ENCODE measurements at places on chromosomes 3 and 15.

DNA sequence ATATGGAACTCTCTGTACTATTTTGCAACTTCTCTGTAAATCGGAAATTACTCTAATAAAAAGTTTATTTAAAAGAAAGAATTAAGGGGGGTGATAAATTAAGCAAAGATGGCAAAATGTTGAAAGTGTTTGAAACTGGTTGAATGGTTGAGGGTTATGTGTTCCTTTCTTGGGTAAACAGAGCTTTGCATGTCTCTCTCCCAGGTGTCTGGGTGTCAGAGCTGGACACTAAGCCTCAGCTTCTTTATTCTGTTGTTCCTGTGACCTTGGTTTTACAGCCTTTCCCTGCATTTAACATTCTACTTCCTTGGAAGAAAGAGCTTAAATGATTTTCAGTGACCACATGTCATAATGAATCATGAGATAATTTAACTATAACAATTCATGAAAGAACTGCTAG lies 7.2 kb downstream of the GPR171 start:
- no peak overlapping the region for H3K4me3 ChIP-seq
- peaks cover 2% of the 10 kb centered on the region for H3K36me3 ChIP-seq
- DNase-seq, result no peak
- H3K27ac ChIP-seq, result no peak overlapping the region

DNA sequence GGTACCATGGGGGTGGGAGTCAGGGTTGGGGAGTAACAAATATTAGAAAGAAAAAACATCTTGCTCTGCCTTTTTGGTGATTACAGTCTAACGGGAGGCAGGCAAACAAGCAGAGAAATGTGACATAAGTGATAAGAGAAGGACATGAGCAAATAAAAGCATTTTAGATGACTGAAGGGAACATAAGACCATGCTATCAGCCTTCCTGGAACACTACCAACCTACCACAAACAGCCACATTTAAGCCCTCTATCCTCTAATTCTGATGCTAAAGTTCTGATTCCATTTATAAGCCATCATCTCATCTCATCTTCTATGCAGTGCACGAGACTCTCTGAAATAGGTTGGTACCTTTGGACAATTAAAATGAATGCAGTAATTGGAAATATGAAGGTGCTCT lies 243.4 kb upstream of the P2RY1 start:
- peaks cover 18% of the 10 kb centered on the region for H3K4me1 ChIP-seq
- H3K27me3 ChIP-seq, result no peaks in the 10 kb centered on the region
- DNase-seq, result no peak
- no peak overlapping the region for H3K4me3 ChIP-seq
- no peaks in the 10 kb centered on the region for H3K36me3 ChIP-seq
- H3K27ac ChIP-seq, result no peak overlapping the region

GRCh38 chr3:56397798-56398197 lies 70.5 kb downstream of the ERC2 start:
- H3K27ac ChIP-seq, result no peak overlapping the region
- no peak overlapping the region for H3K4me3 ChIP-seq
- DNase-seq, result no peak
- H3K36me3 ChIP-seq, result peaks cover 3% of the 10 kb centered on the region
- no peaks in the 10 kb centered on the region for H3K4me1 ChIP-seq
- no peaks in the 10 kb centered on the region for H3K27me3 ChIP-seq

- peaks cover 9% of the 10 kb centered on the region for H3K36me3 ChIP-seq
- H3K4me3 ChIP-seq, result no peak overlapping the region
- no peaks in the 10 kb centered on the region for H3K4me1 ChIP-seq
- H3K27me3 ChIP-seq, result no peaks in the 10 kb centered on the region
- no peak for DNase-seq
Observed at GRCh38 chr15:36682101-36682500, 102.7 kb downstream of the CDIN1 start.

DNA sequence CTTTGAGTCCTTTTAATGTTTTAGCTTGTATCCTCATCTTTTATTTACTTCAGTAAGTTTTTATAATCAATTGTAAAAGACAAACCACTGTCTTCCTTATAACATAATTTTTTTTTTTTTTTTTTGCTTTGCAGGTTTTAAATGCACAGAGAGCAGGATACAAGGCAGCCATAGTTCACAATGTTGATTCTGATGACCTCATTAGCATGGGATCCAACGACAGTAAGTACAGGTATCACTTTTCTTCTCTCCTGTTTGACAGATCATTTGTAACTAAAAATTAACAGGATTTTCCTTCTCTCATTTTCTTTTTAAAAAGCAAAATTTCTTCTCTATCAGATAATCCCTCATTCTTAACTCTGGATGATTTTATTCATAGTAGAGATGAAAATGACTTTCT lies 75.4 kb downstream of the PFN2 start:
- DNase-seq, result no peak
- no peaks in the 10 kb centered on the region for H3K36me3 ChIP-seq
- H3K27me3 ChIP-seq, result no peaks in the 10 kb centered on the region
- H3K4me1 ChIP-seq, result peaks cover 14% of the 10 kb centered on the region
- H3K27ac ChIP-seq, result no peak overlapping the region

- no peak overlapping the region for H3K4me3 ChIP-seq
- no peak for DNase-seq
- no peaks in the 10 kb centered on the region for H3K4me1 ChIP-seq
- H3K27ac ChIP-seq, result no peak overlapping the region
Observed at GRCh38 chr15:43989938-43990337, 163.1 kb downstream of the WDR76 start.

DNA sequence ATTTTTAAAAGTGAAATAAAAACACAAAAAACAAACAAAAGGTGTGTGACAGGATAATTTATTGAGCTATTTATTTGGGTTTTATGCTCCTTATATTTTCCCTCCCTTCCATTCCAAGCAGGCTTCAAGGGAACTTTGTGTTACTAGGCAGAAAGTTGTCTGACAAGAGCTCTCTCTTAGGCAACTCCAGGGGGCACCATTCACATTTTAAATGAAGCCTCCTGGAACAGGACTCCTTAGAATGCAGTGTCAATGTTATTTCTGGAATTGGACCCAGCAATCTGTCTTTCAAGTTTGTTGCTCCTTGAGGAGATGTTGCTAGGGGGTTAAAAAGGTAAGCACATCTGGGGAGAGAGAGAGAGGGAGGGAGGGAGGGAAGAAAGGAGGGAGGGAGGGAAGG lies 5.4 kb upstream of the RFX7 start:
- DNase-seq, result no peak
- no peaks in the 10 kb centered on the region for H3K36me3 ChIP-seq
- no peak overlapping the region for H3K4me3 ChIP-seq
- H3K27ac ChIP-seq, result no peak overlapping the region
- peaks cover 49% of the 10 kb centered on the region for H3K27me3 ChIP-seq

DNA sequence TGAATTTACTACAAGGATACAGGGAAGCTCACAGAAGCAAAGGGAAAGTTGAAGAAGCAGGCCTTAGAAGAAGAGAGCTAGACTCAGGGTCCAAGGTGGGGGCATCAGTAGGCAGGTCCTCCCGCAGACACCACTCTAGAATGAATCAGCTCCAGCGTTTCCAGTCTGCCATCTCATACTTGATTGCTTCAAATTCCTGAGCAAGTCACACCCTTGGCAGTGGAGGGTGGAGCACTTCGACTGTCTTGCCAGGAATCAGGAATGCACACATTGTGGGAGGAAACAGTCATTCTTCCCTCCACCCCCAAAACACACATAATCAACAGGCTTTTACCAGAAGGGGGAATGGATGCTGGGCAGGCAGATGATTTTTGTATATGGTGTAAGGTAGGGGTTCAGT lies 78.5 kb downstream of the CHCHD6 start:
- H3K4me3 ChIP-seq, result no peak overlapping the region
- H3K36me3 ChIP-seq, result peaks cover 5% of the 10 kb centered on the region
- H3K4me1 ChIP-seq, result peaks cover 11% of the 10 kb centered on the region
- no peak for DNase-seq
- H3K27me3 ChIP-seq, result no peaks in the 10 kb centered on the region

DNA sequence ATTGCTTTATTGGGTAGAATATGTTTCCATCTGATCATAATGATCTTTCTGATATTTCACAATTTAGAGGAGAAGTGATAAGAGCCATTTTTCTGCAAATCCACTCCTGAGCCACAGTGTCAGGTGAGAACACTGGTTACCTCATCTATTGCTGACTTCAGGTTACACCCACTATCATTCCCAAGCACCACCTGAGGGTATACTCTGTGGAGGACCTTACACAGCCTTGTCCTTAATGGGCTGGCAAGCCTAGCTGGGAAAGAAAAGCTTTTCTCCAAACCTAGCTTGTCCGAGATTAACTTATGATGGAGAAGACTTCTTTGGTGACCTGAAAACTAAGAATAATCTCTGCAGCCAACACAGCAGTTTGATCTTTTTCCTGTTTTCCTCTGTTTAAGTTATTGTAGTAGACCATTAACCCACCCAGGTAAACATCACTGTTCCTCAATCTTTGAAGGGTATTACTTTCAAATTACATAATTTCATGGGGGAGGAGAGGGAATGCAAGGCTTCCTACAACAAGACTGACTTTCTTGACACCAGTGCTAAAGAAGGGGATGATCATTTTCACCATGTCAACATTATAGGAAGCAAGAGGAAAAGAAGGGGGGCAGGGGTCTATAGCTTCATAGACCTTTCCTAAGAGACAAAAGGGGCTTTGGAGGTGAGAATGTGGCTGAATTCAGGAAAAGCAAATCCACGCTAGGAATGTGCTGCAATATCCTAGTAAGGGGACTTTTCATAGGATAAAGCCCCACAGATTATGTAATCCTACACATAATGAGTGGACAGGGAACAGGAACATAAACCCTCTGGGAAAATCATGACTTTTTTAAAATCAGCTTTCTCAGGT lies 1.7 kb downstream of the NCEH1 start:
- peaks cover 15% of the 10 kb centered on the region for H3K4me1 ChIP-seq
- H3K4me3 ChIP-seq, result peak overlapping the region; percentile 94
- DNase-seq, result no peak

- H3K27ac ChIP-seq, result no peak overlapping the region
- H3K4me1 ChIP-seq, result peaks cover 1% of the 10 kb centered on the region
- no peak overlapping the region for H3K4me3 ChIP-seq
- DNase-seq, result no peak
- H3K36me3 ChIP-seq, result no peaks in the 10 kb centered on the region
Observed at GRCh38 chr15:73985101-73985873, 6.8 kb downstream of the STOML1 start.

GRCh38 chr3:44899683-44900367 lies 25.4 kb downstream of the TGM4 start:
- no peaks in the 10 kb centered on the region for H3K27me3 ChIP-seq
- no peaks in the 10 kb centered on the region for H3K36me3 ChIP-seq
- H3K4me3 ChIP-seq, result no peak overlapping the region
- DNase-seq, result no peak

GRCh38 chr15:62122249-62122648 lies 42.8 kb downstream of the C2CD4B start:
- DNase-seq, result no peak
- no peaks in the 10 kb centered on the region for H3K27me3 ChIP-seq
- H3K4me3 ChIP-seq, result no peak overlapping the region
- H3K27ac ChIP-seq, result no peak overlapping the region
- peaks cover 17% of the 10 kb centered on the region for H3K4me1 ChIP-seq
- no peaks in the 10 kb centered on the region for H3K36me3 ChIP-seq

GRCh38 chr3:39383881-39384664 lies 903 bp downstream of the SLC25A38 start:
- peak; percentile 95 for DNase-seq
- peak overlapping the region; percentile 99 for H3K4me3 ChIP-seq
- H3K27me3 ChIP-seq, result no peaks in the 10 kb centered on the region
- H3K27ac ChIP-seq, result peak overlapping the region; percentile 100
- H3K4me1 ChIP-seq, result peaks cover 44% of the 10 kb centered on the region

DNA sequence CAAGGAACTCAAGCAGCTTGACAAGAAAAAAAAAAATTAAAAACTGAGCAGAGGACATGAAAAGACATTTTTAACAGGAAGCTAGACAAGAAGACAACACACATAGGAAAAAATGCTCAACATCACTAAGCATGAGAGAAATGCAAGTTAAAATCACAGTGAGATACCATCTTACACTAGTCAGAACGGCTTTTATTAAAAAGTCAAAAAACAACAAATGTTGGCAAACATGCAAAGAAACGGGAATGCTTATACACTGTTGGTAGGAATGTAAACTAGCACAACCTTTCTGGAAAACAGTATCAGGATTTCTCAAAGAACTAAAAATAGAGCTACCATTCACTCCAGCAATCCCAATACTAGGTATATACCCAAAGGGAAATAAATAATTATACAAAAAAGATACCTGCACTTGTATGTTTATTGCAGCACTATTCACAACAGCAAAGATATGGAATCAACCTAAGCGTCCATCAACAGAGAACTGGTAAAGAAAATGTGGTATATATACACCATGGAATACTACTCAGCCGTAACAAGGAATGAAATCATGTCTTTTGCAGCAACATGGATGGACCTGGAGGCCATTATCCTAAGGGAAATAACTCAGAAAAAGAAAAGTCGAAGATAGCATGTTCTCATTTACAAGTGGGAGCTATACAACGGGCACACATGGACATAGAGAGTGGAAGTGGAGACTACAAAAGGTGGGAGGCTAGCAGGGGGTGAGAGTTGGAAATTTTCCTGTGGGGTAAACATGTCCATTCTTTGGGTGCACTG lies 5.2 kb downstream of the GOLIM4 start:
- no peaks in the 10 kb centered on the region for H3K27me3 ChIP-seq
- peaks cover 54% of the 10 kb centered on the region for H3K4me1 ChIP-seq
- no peaks in the 10 kb centered on the region for H3K36me3 ChIP-seq
- no peak overlapping the region for H3K4me3 ChIP-seq
- DNase-seq, result no peak
- no peak overlapping the region for H3K27ac ChIP-seq

GRCh38 chr3:144167634-144168033 lies 196.0 kb downstream of the DIPK2A start:
- peaks cover 4% of the 10 kb centered on the region for H3K4me1 ChIP-seq
- H3K4me3 ChIP-seq, result no peak overlapping the region
- H3K27ac ChIP-seq, result no peak overlapping the region
- no peak for DNase-seq

Data from progenitor cell of endocrine pancreas (in vitro differentiated cells).